H1 (cell line): ENCODE measurements at places on chromosomes 13 and 19. TPM values are rescaled to one million over a fixed set of nuclear protein-coding genes. Genes with fewer than 3 reads are reported as not detected.

Gene CBARP
- 14.7 and 18.0 TPM in 2 replicates for total RNA-seq

Gene DNAAF3
- 5.4 and 5.7 TPM in 2 replicates for total RNA-seq

Gene FSD1
- total RNA-seq, result 54.8 and 58.8 TPM in 2 replicates

GRCh38 chr19:41551711-41552110, 24.3 kb upstream of the CEACAM21 start:
- H3K27me3 ChIP-seq, result no peaks in the 10 kb centered on the region
- H3K4me1 ChIP-seq, result no peaks in the 10 kb centered on the region
- no peak for DNase-seq
- H3K36me3 ChIP-seq, result no peaks in the 10 kb centered on the region
- no peak overlapping the region for H3K4me3 ChIP-seq

- peak; percentile 91 for DNase-seq
- no peaks in the 10 kb centered on the region for H3K27me3 ChIP-seq
- no peak overlapping the region for H3K27ac ChIP-seq
- peak overlapping the region; percentile 65 for H3K4me3 ChIP-seq
- H3K36me3 ChIP-seq, result peaks cover 15% of the 10 kb centered on the region
- H3K4me1 ChIP-seq, result peaks cover 10% of the 10 kb centered on the region
Measured at GRCh38 chr19:1040476-1041271, 767 bp downstream of the ABCA7 start.

GRCh38 chr13:33710924-33711323, 107.0 kb upstream of the RFC3 start:
- no peaks in the 10 kb centered on the region for H3K27me3 ChIP-seq
- no peaks in the 10 kb centered on the region for H3K36me3 ChIP-seq
- H3K27ac ChIP-seq, result no peak overlapping the region
- no peak overlapping the region for H3K4me3 ChIP-seq
- no peak for DNase-seq

DNA sequence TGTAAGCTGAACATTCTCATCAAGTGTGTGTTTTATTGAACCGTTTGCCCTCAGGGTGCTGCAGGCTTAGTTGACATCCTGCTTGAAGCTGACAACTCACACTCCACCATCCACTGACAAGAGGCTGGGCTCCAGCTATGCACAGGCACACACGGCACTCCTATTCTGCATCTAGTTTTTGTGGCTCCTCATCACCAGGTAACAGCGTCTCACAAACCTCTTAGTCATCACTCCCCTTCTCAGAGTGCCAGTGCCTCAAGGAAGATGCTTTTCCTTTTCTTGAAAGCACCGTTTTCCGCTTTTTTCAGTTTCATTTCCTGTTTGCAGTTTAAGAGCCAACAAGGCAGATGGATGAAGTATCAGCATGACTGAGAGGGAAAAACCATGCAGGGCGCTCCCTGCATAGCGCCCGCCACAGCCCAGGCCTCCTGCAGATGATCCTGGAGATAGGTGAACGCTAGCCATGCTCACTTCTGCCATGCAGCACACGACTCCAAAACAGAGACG, 491.2 kb downstream of the COG6 start:
- H3K27me3 ChIP-seq, result no peaks in the 10 kb centered on the region
- H3K4me3 ChIP-seq, result no peak overlapping the region
- no peak for DNase-seq

GRCh38 chr13:106616729-106617128, 48.8 kb upstream of the ARGLU1 start:
- H3K27ac ChIP-seq, result no peak overlapping the region
- no peak overlapping the region for H3K4me3 ChIP-seq
- DNase-seq, result no peak
- no peaks in the 10 kb centered on the region for H3K4me1 ChIP-seq
- H3K27me3 ChIP-seq, result no peaks in the 10 kb centered on the region

GRCh38 chr19:47411101-47411500, 8.2 kb downstream of the MEIS3 start:
- H3K27me3 ChIP-seq, result peaks cover 5% of the 10 kb centered on the region
- H3K27ac ChIP-seq, result no peak overlapping the region
- H3K36me3 ChIP-seq, result no peaks in the 10 kb centered on the region

- H3K27ac ChIP-seq, result no peak overlapping the region
- H3K4me1 ChIP-seq, result no peaks in the 10 kb centered on the region
- no peaks in the 10 kb centered on the region for H3K36me3 ChIP-seq
- H3K4me3 ChIP-seq, result no peak overlapping the region
- DNase-seq, result no peak
- no peaks in the 10 kb centered on the region for H3K27me3 ChIP-seq
Measured at GRCh38 chr13:92224825-92225224, 826.4 kb downstream of the GPC5 start.

DNA sequence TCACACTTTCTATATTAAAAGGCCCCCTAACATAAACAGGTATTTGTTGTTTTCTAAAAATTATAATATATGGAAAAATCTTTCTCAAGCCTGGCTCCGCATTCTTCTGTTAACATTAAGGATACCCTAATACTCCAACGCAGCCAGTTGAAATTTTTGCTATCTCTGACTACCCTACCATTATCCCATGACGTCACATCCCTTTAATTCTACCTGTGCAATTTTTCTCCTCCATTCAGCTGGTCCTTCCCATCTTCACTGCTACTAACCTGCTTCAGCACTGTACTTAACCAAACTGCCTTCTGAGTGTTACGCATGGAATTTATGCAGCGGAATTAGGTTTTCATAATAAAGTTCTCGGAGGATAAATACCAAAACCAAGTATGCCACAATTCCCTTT, 1.0 kb downstream of the MRPS31 start:
- no peak overlapping the region for H3K27ac ChIP-seq
- DNase-seq, result no peak
- H3K27me3 ChIP-seq, result no peaks in the 10 kb centered on the region
- H3K36me3 ChIP-seq, result peaks cover 1% of the 10 kb centered on the region

- peak; percentile 86 for DNase-seq
- no peaks in the 10 kb centered on the region for H3K27me3 ChIP-seq
- peaks cover 5% of the 10 kb centered on the region for H3K4me1 ChIP-seq
- H3K4me3 ChIP-seq, result peak overlapping the region; percentile 53
Measured at GRCh38 chr19:35140962-35141836, 1.9 kb upstream of the FXYD7 start.

- no peak overlapping the region for H3K4me3 ChIP-seq
- no peak for DNase-seq
- no peaks in the 10 kb centered on the region for H3K27me3 ChIP-seq
Measured at GRCh38 chr13:40640845-40641458, 25.5 kb downstream of the FOXO1 start.

GRCh38 chr13:35388441-35389355, 87.8 kb downstream of the MAB21L1 start:
- H3K4me3 ChIP-seq, result no peak overlapping the region
- H3K27me3 ChIP-seq, result no peaks in the 10 kb centered on the region
- no peaks in the 10 kb centered on the region for H3K4me1 ChIP-seq
- no peaks in the 10 kb centered on the region for H3K36me3 ChIP-seq

DNA sequence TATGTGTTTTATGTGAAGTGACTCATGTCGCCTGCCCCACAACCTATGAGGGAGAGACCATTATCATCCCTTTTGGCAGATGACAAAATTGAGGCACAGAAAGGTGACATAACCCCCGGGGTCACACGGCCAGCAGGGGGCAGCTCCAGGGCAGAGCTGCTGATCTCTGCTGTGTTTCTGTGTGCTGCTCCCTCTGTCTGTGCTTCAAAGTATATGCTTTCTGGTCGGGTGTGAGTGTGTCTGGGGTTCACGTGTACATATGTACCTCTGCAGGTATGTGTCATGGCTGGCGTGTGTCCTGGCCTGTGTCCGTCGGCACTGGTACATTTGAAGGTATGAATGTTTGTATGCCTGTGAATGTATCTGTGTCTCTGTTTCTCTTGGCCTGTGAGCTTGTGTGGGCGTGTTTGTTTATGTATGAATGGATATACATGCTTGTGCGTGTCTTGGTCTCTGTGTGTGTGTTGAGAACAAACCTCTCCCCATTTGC, 7.1 kb downstream of the LIPE start:
- H3K4me3 ChIP-seq, result no peak overlapping the region
- peaks cover 13% of the 10 kb centered on the region for H3K4me1 ChIP-seq
- DNase-seq, result peak; percentile 75

GRCh38 chr13:105035092-105035491, 1500.4 kb downstream of the EFNB2 start:
- H3K4me3 ChIP-seq, result no peak overlapping the region
- no peaks in the 10 kb centered on the region for H3K36me3 ChIP-seq
- peaks cover 15% of the 10 kb centered on the region; the same call in 1 of the 2 replicates for H3K4me1 ChIP-seq
